Left ventricle myocardium inferior (tissue), 1 donor: ENCODE measurements at places on chromosomes 3 and 15.

- no peak for DNase-seq
Observed at GRCh38 chr15:45165536-45165935, 22.2 kb downstream of the SHF start.

- DNase-seq, result no peak
Observed at GRCh38 chr3:32712506-32713055, 27.6 kb downstream of the CNOT10 start.

DNA sequence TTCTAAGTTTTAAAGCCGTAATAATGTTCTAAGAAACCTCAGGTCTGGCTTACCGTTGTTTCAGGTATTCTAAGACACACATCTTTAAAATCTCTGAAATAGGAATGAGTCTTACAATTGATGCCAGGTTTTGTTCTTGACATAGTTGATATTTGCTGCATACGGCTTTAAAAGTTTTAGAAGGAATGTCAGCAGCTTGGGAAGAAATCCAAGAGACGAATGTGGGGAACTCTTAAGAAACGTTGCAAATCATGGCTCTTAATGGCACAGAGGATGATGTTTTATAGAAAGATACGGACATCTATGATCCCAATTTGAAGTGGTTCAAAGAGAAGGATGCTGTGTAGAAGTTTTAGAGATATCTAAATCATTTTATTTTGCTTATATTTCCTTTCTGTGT lies 11.5 kb downstream of the NUDT16 start:
- DNase-seq, result no peak

GRCh38 chr3:157066335-157067098 lies 93.4 kb downstream of the CCNL1 start:
- DNase-seq, result no peak

DNA sequence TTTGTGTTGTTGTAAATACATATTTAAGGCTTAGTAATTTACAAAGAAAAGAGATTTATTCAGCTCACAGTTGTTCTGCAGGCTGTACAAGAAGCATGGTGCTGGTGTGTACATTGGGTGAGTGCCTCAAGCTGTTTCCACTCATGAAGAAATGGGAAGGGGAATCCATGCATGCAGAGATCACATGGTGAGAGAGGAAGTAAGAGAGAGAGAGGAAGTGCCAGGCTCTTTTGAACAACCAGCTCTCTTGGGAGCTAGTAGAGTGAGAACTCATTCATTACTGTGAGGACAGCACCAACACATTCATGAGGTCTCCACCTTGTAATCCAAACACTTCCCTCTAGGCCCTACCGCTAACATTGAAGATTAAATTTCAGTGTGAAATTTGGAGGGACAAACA lies 909.2 kb downstream of the NSUN3 start:
- DNase-seq, result no peak

GRCh38 chr15:31571676-31572075 lies 245.0 kb downstream of the KLF13 start:
- DNase-seq, result no peak

DNA sequence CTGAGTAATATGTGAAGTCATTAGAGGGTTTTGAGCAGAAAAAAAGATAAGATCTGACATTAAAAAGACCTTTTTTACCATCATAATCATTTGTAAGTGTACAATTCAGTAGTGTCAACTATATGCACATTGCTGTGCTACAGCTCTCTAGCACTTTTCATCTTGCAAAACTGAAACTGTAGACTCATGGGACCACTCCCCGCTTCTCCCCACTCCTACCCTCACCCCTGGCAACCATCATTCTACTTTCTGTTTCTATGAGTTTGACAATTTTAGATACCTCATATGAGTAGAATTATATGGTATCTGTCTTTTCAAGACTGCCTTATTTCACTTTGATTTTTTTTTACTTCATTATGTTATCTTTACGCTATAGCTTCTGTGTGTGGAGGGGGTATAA lies 112.8 kb downstream of the NSUN3 start:
- no peak for DNase-seq

DNA sequence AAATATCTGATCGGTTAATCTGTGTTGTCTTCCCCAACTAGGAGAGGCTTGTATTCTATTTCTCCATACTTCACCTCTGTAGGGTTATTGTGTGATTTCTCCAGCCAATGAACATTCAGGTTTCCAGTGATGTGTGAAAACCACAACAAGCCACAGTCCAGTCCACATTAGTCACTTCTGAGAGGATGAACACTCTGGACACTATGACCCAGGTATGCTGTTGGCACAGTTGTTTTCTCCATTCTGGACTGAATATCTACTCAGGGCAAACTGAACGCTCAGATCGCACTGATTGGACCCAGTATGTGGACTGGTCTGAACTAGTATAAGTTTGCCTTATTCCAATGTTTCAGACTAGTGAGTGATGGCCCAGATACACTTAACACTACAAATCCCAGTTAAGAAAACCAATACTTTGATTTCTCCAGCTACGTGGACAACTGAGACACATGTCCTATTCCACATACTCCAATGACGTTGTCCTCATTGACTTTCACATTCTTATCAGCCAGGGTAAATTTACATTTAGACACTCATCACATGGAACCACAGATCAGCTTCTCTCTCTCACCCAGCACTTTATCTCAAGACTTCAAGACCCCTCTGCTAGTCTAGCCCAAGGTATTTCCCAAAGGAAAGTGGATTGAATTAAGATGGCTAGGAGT lies 587.4 kb upstream of the SGO1 start:
- no peak for DNase-seq

DNA sequence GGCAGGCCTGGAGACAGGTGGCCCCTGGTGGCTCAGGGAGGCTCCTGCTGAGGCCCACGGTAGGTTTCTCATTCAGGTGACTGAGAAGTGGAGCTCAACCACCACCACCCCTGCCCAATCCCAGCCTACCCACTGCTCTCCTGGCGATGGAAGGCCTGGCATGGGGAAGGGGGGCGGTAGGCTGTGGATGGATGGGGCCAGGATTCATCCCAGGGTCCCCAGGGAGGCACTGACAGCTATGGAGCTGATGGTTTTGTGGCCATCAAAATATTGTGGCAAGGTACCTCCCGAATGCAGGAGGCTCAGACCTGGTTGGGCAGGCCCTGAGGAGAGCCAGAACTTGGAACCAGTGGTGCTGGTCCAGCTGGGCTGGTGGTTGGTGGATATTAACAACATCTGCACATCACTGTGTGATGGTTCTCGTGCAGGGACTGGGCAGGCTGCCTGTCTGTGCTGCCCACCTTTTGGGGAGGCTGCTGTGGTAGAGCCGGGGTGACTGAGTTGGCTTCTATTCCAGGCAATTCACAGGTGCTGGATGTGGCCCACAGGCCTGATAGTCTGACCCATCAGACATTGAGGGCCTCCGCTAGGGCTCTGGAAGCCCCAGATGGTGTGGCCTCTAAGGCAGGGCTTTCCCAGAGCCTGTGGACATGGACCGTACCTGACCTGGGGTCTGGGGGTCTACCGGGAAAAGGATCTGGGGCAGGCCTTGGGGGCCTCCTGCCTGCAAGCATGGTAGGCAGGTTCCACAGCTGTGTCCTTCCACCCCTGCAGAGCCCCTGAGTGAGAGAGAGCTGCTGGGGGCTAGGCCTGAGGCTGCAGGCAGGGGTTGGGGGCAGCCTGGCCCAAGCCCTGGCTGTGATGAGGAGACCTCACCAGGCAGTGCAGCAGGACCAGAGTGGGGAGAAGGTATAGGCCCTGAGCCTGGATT lies 3.4 kb downstream of the ZBTB47 start:
- no peak for DNase-seq

GRCh38 chr3:109597444-109597843 lies 260.1 kb upstream of the DPPA4 start:
- DNase-seq, result no peak

- no peak for DNase-seq
Observed at GRCh38 chr3:70943886-70944285, 631.4 kb upstream of the MDFIC2 start.

DNA sequence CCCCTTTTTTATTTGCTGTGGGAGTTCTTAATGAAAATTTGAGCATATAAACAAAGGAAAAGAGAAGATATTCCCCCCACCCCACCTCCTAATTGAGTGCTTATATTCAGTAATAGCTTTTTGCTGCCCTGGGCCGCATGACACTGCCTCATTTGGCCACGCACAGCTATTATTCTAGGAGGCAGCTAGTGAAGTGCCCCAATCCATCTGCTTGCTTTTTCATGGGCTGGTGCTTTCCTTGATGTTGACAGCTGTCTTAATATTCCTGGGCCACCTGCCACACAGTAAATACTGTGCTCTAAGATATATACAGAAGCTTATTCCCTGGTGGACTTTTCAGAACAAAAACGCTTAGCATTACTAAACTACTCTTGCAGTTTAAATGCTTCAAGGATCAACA lies 3.8 kb upstream of the CRYBG3 start:
- DNase-seq, result no peak

- DNase-seq, result no peak
Observed at GRCh38 chr15:99906793-99907192, 173.6 kb upstream of the LYSMD4 start.

DNA sequence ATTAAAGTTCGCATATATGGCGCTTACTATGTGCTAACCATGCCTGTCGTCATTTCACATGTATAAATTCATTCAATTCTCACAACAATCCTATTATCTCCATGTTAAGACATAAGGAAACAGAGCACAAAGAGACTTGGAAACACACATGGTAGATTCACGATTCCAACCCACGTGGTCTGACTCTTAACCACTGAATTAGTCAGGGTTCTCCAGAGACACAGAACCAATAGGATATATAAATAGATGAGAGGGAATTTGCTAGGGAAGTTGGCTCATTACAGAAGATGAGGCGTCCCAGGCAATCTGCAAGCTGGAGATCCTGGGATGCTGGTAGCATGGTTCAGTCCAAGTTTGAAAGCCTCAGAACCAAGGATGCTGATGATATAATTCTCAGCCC lies 765.3 kb downstream of the TBL1XR1 start:
- DNase-seq, result no peak

DNA sequence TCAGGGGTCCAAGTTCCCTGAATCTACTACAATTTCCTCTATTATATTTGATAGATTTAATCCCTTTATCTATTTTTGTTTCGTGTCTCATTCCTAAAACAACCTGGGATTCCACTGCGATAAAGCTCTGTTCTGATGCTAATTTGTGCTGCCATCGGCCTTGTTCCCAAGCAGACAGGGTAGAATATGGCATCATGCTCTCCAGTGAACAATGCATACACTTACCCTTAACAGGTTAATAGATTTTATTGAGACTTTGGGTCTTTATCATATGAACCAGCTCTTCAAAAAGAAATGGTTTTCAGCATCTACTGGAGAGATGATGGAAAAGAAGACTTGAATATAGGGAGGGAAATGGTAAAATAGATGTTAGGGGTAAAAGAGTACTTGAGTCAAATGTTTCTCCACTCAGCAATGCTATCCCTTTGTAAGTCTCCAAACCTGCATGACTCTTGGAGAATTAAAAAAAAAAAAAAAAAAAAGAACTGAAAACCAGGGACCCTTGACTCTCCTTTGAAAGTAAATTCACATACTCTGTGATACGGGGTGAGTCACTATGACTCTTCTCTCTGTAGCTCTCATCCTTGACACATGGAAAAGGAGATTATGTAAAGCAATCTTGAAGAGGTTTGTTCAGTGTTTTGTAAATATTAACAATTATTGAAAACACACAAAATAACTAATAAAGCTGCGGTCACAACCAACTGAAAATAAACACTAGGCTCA lies 268.8 kb downstream of the ZBTB20 start:
- no peak for DNase-seq

GRCh38 chr3:82636177-82636576 lies 874.7 kb upstream of the GBE1 start:
- DNase-seq, result no peak

- no peak for DNase-seq
Observed at GRCh38 chr3:66744986-66745385, 244.2 kb upstream of the LRIG1 start.

GRCh38 chr15:75753145-75753544 lies 40.5 kb upstream of the CSPG4 start:
- no peak for DNase-seq

- DNase-seq, result peak; percentile 25
Observed at GRCh38 chr3:66037986-66038369, 740 bp downstream of the MAGI1 start.

- no peak for DNase-seq
Observed at GRCh38 chr3:43243590-43244587, 42.5 kb upstream of the SNRK start.

DNA sequence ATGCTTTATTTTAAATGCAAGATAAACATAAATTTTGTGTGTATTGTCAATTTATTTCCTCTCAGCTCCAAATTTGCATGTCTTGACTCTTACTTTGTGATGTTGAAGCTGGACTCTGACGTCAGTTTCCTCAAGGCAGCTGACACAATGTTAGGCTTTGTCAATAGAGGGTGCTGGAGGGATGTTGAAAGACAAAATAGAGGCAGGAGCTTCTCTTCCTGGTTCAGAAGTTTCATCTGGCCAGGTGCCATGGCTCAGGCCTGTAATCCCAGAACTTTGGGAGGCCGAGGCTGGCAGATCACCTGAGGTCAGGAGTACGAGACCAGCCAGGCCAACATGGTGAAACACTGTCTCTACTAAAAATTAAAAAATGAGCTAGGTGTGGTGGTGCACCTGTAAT lies 408.6 kb downstream of the GBE1 start:
- DNase-seq, result no peak

GRCh38 chr15:83396101-83396500 lies 51.0 kb upstream of the SH3GL3 start:
- no peak for DNase-seq

DNA sequence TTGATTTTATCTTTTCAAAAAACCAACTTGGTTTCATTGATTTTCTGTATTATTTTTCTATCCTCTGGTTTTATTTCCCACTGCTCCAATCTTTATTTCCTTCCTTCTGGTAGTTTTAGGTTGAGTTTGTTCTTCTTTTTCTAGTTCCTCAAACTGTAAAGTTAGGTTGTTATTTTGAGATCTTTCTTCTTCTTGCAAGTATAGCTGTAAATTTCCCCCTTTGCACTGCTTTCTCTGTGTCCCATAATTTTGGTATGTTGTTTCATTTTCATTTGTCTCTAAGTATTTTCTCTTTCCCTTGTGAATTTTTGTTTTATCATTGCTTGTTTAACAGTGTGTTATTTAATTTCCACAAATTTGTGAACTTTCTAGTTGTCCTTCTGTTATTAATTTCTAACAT lies 120.0 kb downstream of the PLD1 start:
- DNase-seq, result no peak

DNA sequence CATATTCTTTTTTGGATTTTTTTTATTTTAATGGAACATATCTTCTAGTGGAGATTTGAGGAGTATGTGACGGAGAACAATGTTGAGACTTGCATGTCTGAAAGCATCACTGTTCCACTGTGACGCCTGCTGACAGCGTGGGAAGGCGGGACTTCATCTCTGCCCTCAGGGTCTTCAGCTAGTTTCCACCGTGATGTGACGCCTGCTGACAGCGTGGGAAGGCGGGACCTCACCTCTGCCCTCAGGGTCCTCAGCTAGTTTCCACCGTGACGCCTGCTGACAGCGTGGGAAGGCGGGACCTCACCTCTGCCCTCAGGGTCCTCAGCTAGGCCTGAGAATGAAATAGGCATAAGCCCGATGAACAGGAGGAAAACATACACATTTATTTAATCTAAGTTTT lies 70.7 kb downstream of the LMLN start:
- DNase-seq, result no peak

GRCh38 chr3:194592798-194593752 lies 40.1 kb downstream of the TMEM44 start:
- DNase-seq, result no peak

GRCh38 chr15:63366451-63366850 lies 15.2 kb downstream of the CA12 start:
- no peak for DNase-seq

- no peak for DNase-seq
Observed at GRCh38 chr3:17515445-17516234, 226.8 kb downstream of the TBC1D5 start.
